ENCODE measurements at places on chromosomes 13 and 19. TPM values are rescaled to one million over a fixed set of nuclear protein-coding genes. Genes with fewer than 3 reads are reported as not detected.

NAPSA gene
- total RNA-seq, result 2.3 TPM

- no peak overlapping the region for H3K27ac ChIP-seq
- H3K4me3 ChIP-seq, result no peak overlapping the region
- no peaks in the 10 kb centered on the region for H3K36me3 ChIP-seq
- DNase-seq, result no peak
- H3K27me3 ChIP-seq, result no peaks in the 10 kb centered on the region
These were observed 178.4 kb downstream of the LACC1 start for GRCh38 chr13:44058067-44058466.

GRK1 gene
- total RNA-seq, result not detected

MEIOSIN gene
- total RNA-seq, result not detected

FAM83E gene
- 0.33 TPM for total RNA-seq

- H3K27me3 ChIP-seq, result no peaks in the 10 kb centered on the region
- DNase-seq, result no peak
These were observed 8.8 kb upstream of the ZNF541 start for GRCh38 chr19:47581605-47582319.

DNA sequence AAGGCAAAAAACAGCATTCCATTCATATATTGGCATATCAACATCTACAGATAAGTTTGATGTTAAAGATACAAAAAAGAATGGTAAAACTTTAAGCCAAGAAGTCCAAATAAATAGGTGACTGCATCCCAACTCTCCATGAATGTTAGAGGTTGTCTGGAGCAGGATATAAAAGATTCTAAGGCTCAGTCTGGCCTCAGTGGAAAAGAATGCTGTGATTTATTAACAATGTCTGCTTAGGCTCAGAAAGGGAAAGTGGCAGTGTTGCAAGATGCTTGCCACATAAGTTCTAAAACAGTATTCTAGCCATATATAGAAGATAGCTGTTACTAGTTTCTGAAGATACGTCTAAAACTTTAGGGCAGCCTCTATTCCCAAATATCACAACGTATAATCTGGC is 179.8 kb upstream of the NBEA start:
- no peak overlapping the region for H3K4me3 ChIP-seq
- H3K27ac ChIP-seq, result no peak overlapping the region
- DNase-seq, result no peak
- H3K27me3 ChIP-seq, result no peaks in the 10 kb centered on the region

DNA sequence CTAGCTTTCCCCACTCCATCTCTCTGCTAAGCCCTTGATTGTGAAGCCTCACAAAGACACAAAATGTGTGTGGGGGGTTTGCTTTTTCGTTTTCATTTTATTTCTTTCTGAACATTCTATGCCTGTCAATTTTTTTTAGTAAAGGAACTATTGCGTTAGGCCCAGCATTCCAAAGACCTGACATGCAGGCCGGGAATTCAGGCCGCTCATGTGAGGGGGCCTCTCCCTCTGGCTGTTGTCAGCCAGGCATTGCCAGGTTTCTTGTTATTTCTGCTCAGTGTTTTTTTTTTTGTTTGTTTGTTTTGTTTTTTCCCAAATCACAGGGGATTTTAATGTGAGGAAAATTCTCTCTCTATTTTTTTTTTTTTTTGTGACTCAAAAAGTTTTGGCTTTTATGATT is 10.3 kb upstream of the MEDAG start:
- H3K27ac ChIP-seq, result peak overlapping the region; percentile 37
- no peaks in the 10 kb centered on the region for H3K27me3 ChIP-seq
- DNase-seq, result peak; percentile 23
- no peaks in the 10 kb centered on the region for H3K4me1 ChIP-seq
- no peaks in the 10 kb centered on the region for H3K36me3 ChIP-seq

- no peak overlapping the region for H3K27ac ChIP-seq
- no peak overlapping the region for H3K4me3 ChIP-seq
These were observed 669.2 kb downstream of the DIAPH3 start for GRCh38 chr13:59494560-59494970.

TNNT1 gene
- not detected for total RNA-seq

GRCh38 chr13:113951246-113951999 is 22.5 kb downstream of the C13orf46 start:
- H3K4me1 ChIP-seq, result peaks cover 24% of the 10 kb centered on the region
- H3K27me3 ChIP-seq, result no peaks in the 10 kb centered on the region
- H3K27ac ChIP-seq, result no peak overlapping the region

- H3K4me3 ChIP-seq, result no peak overlapping the region
- no peaks in the 10 kb centered on the region for H3K27me3 ChIP-seq
- peaks cover 10% of the 10 kb centered on the region for H3K4me1 ChIP-seq
- DNase-seq, result peak; percentile 63
- H3K27ac ChIP-seq, result peak overlapping the region; percentile 64
These were observed 9.7 kb upstream of the GIPC1 start for GRCh38 chr19:14505488-14506239.

IGSF23 gene
- 3.1 TPM for total RNA-seq

TNFSF9 gene
- 2.6 TPM for total RNA-seq
